SW 1271 (cell line): ENCODE measurements at places on chromosomes 1 and 21.

- no peak for DNase-seq
Measured at GRCh38 chr1:68100571-68100970, 50.1 kb upstream of the DIRAS3 start.

DNA sequence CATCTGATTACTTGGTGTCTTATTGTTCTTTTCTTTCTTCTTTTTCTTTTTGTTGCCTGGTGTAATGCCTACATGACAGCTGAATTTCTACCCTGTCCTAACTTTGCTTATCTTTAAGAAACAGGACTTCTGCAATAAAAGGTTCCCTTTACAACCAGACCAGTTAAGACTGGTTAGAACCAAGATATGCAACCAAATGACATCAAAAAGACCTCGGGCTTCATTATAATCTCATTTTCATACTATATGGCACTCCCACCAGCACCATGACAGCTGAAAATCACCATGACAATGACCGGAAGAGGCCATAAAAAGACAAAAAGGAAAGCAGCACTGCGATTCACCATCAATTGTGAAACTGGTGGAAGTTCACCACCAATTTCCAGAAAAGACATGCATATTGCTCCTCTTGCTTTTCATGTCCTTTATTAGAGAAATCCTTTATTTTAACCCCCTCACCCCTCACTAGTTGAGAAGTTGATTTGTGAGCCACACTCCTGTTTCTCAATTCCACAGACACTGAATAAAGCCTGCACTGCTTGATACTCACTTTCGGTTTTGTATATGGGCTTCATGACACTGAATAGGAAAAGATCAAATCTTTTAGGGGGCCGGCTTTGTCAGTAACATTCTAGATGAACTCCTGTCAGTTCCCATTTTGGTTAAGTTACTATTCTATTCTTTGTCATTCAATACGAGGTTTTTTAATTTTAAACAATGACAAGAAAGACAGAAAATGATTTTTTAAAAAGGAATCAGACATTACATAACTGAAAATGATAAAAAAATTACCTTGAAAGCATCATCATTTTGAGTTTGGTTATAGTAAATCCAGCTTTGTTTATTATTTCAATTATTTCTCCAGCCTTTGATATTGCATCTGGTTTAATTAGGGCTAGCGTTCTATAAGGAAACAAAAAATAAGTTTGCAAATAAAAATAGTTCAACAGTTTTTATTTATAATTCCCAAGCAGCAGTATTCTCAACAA lies 58.1 kb downstream of the NME7 start:
- DNase-seq = no peak

GRCh38 chr1:40064797-40065499 lies 24.4 kb downstream of the CAP1 start:
- DNase-seq = no peak

- no peak for DNase-seq
Measured at GRCh38 chr1:201456499-201457309, 12.3 kb downstream of the PHLDA3 start.

- no peak for DNase-seq
Measured at GRCh38 chr1:156995412-156995811, 50.1 kb downstream of the ARHGEF11 start.

DNA sequence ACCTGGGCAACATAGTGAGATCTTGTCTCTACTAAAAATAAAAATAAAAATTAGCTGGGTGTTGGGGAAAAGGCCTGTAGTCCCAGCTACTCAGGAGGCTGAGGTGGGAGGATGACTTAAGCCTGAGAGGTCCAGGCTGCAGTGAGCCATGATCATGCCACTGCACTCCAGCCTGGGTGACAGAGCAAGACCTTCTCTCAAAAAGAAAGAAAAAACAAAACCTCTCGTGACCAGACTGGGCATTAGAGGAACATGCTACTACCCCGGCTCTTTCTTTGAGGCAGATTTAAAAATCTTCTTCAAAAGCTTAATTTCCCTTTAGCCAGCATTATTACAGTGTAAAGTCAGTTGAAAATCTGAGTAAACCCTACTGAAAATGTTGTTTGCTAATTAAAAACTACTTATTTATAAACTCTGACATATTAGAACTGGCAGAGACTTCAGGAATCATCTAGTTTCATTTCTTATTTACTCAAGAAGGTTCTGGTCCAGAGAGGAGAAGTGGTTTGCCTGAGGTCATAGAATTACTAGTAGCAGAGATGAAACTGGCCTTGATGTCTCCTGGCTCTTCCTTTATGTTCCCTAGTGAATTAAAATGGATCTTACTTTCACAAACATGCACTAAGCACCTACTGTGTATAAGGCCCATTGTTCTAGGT lies 11.6 kb upstream of the ELAVL4 start:
- DNase-seq = no peak

DNA sequence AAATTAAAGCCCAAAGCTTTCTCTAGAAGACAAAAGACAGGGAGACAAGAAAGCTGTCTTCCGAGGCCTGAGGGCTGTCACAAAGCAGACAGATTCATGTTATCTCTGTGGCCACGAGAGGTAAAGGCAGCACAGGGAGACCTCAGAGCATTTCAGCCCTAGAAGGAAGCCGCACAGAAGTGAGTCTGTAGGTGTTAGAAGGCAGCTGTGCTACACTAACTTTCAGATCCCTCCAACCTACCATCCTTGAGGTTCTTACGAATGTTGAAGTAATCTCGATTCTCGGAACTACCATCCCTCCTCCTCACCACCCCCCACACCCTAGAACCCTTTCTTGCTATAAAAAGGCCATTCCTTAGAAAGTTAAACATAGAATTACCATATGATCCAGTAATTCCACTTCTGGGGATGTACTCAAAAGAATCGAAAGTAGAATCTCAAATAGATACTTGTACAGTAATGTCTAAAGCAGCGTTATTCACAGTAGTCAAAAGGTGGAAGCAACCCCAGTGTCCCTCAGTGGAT lies 21.5 kb upstream of the LYST start:
- DNase-seq = no peak

- DNase-seq = no peak
Measured at GRCh38 chr21:28776251-28776650, 216.4 kb downstream of the LTN1 start.

- DNase-seq = no peak
Measured at GRCh38 chr1:246591047-246591446, 24.8 kb downstream of the CNST start.

DNA sequence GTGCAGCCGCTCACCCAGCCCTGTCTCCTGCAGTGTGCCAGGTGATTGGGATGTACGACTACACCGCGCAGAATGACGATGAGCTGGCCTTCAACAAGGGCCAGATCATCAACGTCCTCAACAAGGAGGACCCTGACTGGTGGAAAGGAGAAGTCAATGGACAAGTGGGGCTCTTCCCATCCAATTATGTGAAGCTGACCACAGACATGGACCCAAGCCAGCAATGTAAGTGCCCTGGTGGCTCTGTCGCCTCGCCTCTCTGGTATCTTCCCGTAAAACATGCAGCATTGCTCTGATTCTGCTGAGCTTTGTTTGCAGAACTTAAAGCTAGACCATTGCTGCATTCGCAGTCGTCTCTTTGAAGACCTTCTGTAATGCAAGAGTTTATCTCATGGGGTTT lies 79.2 kb downstream of the ATP5PO start:
- no peak for DNase-seq

GRCh38 chr1:154219541-154219940 lies 1.2 kb upstream of the UBAP2L start:
- no peak for DNase-seq

- no peak for DNase-seq
Measured at GRCh38 chr21:45318556-45319404, 31.1 kb upstream of the POFUT2 start.

DNA sequence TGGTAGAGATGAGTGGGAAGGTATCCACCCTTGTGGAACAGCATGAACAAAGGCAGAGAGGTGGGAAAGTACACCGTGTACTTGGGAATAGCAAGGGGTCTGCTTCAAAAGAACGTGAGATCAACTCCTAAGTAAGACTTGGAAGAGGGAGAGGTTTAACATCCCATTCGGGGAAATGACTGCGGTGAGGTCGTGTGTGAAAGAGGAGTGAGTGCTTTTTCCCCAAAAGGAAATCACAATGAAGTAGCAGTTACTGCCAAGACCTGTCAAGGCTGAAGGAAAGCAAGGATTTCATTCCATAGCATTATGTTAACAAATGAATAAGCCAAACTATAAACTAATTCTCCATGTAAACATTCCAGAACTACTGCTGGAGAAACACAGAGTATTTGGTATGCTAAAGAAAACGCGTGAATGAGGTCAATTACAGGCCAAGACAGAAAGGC lies 20.0 kb upstream of the SYDE2 start:
- DNase-seq = no peak
